ENCODE measurements at places on chromosomes 2 and 18.

DNA sequence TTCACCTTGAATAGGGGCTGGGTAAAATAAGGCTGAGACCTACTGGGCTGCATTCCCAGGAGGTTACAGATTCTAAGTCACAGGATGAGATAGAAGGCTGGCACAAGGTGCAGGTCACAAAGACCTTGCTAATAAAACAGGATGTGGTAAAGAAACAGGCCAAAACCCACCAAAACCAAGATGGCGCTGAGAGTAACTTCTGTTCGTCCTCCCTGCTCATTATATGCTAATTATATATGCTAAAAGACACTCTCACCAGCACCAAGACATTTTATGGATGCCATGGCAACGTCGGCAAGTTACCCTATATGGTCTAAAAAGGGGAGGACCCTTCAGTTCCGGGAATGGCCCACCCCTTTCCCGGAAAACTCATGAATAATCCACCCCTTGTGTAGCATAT, 711.5 kb upstream of the KLHL29 start:
- no peak for DNase-seq

GRCh38 chr2:236986524-236987330, 99.0 kb upstream of the COPS8 start:
- no peak for DNase-seq

- peak; percentile 24 for DNase-seq
These were observed 41.7 kb upstream of the MALL start for GRCh38 chr2:110157153-110157793.

GRCh38 chr18:49621301-49621700, 59.4 kb downstream of the LIPG start:
- DNase-seq: no peak

DNA sequence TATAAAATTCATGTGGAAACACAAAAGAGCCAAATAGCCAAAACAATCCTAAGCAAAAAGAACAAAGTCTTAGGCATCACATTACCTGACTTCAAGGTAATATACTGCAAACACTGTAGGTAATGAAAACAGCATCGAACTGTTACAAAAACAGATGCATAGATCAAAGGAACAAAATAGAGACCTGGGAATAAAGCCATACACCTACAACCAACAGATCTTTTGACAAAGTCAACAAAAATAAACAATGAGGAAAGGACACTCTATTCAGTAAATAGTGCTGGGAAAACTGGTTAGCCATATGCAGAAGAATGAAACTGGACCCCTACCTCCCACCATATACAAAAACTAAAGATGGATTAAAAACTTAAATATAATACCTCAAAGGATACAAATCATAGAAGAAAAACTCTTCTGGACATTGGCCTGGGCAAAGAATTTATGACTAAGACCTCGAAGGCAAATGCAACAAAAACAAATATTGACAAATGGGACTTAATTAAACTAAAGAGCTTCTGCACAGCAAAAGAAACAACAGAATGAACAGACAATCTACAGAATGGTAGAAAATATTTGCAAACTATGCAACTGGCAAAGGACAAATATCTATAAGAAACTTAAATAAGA, 218.0 kb downstream of the PHLPP1 start:
- no peak for DNase-seq

DNA sequence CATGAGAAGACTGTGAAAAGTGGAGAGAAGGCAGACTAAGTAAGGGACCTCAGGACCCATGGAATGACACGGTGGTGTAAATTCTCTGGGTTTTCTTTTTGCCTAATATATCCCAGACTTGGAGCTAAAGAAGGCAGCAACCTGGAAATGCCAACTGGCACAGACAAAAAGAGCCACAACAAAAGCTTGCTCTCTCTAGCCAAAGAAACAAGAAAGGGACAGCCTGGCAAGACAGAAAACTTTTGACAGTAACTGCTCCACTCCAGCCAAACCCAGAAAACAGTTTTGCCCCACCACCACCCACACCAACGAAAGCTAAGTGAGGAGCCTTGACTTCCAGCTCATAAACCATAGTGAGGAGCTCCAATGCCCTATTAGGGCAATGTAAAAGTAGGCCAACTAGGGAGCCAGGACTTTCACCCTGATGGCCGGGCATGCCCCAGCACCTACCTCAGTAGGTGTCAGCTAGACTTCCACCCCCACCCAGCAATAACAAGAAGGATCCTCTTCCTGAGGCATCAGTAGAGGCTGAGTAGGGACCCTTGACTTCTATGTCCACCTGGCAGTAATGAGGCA, 35.5 kb downstream of the PELI1 start:
- DNase-seq: no peak

GRCh38 chr18:35969676-35970075, 2.8 kb upstream of the RMP24 start:
- DNase-seq: no peak

DNA sequence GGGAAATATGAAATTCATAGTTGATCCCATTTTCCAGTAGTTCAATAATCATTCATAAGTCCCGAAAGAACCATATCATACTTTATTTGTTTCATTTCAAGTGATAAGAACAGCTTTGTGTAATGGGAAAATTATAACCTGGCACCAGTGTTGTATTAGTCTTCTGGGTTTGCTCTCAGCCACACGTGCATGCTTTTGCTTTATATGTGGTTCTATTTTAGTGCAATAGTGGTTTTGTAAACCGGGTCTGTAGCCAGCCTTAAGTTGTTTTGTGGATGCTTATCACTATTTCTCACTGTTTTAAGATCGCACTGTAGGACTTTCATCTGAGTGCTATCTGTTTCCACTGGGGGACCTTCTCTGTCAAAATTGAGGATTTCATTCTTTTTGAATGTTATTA, 203.8 kb downstream of the PTPRM start:
- no peak for DNase-seq

DNA sequence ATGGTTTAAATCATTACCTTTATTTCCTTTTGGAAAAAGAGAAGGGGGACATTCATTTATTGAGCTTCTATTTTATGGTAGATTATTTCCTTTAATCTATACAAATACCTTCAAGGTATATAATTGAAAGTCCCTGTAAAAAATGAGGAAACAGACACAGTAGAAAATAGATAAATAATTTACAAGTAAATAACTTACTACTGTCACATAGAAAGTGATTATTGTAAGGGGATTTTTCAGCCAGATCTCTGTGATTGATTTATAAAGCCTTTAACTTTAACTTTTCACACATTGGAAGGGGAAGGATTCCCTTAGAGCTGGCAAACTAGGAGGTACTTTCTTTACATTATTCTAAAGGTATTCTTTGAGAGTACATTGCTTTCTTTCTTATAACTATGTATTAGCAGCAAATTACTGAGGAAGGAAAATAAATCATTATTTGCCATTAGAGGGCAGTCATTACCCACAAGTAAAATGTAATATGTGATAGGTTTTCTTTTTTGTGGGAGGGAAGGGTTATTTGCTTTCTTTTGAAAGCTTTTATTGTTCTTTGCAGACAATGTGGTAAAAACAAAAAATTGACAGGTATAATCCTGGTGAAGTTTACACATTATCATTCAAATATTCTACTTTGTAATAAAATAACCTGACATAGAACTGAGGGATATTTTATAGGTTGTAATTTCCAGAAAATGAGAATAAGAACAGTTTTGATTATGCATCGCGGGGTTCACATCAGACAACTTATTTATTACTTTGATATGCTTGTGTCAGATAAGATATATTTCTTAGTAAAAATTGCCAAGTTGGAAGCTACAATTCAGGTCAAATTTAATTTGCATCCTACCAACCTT, 24.8 kb upstream of the RPE start:
- peak; percentile 25 for DNase-seq

DNA sequence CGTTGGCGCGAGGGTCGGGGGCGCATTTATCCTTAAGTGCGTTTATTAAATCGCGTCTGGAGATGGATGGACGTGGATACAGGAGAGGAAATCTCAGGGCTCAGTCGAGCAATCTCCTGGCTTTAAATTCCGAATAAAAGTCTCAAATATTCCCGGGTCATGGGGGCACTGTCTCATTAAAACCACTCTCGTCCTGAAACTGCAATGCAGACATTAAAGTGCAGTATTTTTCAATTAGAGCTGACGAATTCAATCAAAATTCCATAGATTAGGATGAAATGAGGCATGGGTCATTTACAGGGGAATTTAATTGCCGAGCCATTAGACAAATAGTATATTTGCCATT, 10.7 kb upstream of the GBX2 start:
- no peak for DNase-seq

DNA sequence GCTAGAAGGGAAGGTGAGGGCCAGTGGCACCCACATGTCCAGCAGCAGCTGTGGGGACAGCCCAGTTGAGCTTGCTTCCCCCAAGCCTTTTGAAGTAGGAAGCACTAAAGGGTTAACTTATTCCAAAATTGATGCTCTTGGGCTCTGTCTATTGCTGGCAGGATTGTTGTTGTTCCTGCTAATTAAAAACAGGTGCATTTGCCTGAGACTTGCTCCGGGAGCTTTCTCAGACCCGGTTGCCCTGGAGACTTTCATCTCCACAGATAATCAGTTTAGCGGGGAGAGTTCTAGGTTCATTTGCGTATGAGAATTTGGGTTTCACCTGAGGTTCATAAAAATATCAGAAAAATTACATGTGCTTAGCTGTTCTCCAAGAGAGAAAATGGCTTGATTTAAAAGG, 277.3 kb downstream of the LRATD1 start:
- DNase-seq: no peak

DNA sequence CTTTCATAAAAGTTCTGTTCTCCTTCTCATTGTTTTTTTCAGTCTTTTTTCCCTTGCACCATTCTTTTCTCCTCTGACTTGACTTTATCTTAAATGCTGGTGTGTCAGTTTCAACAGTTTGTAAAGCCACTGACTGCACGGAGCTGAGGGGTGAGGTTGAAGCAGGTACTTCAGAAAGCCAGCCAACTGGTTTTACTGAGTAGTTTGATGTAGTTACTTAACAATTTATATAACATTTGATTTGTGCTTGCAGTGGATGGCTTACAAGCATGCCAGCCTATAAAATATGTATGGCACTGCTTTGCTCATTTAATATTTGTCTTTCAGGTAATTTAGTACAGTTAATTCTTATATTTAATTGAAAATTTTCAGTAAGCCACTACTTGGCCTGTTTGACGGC, 55.4 kb downstream of the FAM171B start:
- no peak for DNase-seq

DNA sequence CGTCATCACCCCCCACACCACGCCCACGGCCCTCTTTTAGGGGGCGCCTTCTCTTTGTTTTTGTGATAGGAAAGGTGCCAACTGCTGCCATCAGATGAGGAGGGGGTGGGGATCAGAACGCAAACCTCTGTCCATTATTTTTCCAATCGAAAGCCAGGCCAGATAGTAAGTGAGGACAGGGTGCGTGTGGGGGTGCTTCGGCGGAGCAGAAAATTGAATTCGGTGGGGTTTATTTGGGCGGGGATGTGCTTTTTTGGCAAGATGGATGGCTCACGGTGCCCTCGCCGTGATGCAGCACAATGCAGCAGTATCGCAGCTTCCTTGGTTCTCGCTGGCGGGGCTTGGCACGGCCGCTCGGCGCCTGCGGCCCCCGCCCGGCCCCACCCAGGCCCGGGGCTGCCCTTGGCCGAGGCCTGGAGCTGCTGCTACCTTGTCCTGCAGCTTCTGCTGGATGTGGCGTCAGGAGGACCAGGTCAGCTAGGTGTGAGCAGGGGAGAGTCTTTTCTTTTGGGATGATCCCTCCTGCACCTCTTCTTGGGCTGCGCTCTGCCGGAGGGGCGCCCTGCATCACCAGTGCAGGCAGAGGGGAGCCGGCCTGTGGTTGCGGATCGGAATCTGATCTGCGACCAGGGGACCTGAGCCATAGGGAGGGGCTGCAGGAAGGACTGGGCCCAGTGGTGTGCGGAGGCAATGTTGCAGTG, 1.3 kb downstream of the SPTBN1 start:
- peak; percentile 47 for DNase-seq

DNA sequence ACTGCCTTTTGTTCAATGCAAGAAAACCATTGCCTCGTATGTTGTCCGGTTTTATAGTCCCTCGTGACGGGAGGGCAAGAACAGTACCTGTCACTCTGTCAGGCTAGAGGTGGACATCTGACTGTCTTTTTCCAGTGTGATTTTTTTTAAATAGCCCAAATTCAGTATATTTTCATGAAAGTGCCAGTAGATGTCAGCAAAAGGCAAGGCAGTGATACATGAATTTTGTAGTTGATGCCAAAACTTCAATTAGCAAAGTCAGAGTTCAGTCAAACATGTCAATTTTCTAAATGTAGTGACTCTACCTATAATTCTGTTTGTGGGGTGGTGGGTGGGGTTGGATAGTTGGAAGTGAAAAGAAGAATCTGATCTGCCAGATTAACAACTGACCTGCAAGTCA, 296.0 kb upstream of the MC4R start:
- DNase-seq: no peak

GRCh38 chr2:138853761-138854160, 73.6 kb upstream of the NXPH2 start:
- no peak for DNase-seq

- no peak for DNase-seq
These were observed 306.2 kb downstream of the PRKCE start for GRCh38 chr2:45957533-45958227.

GRCh38 chr2:32572737-32573136, 55.1 kb upstream of the TTC27 start:
- no peak for DNase-seq

GRCh38 chr2:156459720-156460119, 23.5 kb downstream of the GPD2 start:
- no peak for DNase-seq

- DNase-seq: no peak
These were observed 77.2 kb downstream of the CD28 start for GRCh38 chr2:203783496-203784203.

- no peak for DNase-seq
These were observed 250.8 kb upstream of the ST6GAL2 start for GRCh38 chr2:107136733-107137132.

GRCh38 chr2:214904176-214904575, 94.7 kb upstream of the BARD1 start:
- no peak for DNase-seq

DNA sequence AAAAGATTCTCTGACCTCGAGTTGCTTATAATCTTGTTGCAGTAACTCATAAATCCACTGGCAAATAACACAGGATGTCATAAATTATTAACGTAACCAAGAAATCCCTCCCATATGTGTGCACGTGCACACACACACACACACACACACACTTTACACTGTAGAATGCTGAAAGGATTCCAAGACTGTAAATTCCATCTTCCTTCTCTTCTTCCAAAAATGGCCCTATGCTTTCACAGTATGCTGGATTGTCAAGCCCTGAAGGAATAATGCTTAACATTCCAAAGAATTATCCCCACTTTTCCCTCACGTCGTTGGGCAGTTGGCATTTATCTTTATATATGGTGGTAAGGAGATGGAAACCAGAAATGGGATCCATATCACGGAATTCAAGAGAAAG, 117.5 kb upstream of the CRIM1 start:
- no peak for DNase-seq
